ENCODE measurements at places on chromosomes 5 and 9.

DNA sequence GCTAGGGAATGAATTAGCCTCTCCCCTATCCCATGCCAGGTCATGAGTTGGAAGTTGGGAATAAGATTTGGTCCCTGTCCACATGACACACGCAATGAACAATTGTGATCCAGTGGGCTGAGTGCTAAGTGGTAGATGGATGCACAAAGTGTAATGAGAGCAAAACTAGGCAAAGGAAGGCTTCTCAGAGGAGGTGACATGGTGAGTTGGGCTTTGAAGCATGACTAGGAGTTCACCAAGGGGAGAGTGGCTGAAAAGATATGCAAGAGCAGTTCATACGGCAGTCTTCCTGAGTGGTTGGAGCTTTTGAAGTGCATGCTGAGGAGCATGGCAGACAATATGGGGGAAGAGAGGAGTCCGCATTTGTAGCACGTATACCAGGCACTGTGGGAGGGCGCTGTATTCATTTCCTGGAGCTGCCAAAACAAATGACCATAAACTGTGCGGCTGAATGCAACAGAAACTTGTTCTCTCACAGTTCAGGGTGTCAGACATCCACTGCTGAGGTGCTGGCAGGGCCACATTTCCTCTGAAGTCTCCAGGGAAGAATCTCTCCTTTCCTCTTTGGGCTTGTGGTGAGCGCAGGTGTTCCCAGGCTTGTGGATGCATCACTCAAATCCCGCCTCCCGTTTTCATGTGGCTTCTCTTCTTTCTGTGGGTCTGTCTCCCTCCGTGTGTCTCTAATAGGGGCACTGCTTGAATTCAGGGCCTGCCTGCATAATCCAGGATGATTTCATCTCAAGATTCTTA lies 49.5 kb downstream of the NSG2 start:
- DNase-seq: no peak

- no peak for DNase-seq
These were observed 116.6 kb downstream of the KLHL3 start for GRCh38 chr5:137619191-137619870.

DNA sequence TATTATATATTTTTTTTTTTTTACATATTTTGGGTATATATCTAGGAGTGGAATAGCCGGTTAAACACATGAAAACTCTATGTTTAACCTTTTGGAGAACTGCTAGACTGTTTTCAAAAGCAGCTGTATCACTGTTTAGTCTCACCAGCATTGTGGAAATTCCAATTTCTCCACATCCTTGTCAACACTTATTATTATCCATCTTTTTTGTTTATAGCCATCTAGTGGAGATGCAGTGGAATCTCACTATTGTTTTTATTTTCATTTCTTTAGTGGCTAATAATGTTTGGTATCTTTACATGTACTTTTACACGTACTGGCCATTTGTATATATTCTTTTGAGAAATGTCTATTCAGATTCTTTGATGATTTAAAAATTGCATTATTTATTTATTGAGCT lies 22.7 kb upstream of the CCDC180 start:
- no peak for DNase-seq

GRCh38 chr5:158807946-158808345 lies 291.8 kb downstream of the EBF1 start:
- DNase-seq: no peak

DNA sequence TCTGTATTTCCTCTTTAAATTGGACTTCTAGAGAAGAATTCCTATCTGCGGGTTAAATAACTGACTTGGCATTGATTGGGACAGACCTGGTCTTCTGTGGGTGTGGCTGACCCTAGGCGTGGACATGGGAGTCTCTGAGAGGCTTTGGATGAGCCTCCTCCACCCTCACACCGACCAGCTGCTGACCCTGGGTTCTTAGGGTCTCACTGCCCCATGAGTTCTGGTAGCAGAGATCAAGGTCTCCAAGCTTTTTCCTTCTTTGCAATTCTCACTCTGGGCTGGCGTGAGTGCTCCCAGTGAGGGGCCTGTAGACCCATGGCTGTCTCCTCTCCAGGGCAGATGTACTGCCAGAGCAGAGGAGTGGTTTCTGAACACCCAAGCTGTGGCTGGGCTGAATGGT lies 41.6 kb upstream of the PITX1 start:
- no peak for DNase-seq

DNA sequence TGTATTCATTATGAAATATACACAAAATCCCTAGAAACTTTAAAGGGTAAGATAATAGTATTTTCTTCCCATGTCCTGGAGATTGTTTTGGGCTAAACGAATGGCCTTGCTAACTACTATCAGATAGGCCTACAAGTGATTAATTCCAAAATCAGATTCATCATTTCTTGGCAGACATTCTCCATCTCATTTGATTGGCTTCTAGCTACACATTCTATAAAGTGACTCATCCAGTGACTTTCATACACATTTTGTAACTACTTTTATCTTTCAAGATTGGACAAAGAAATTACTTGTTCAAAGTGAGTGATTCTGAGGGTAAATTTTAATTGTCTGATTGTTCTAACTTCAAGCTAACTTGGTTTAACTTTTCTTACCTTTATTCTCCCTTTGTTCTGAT lies 93.3 kb downstream of the RAPGEF6 start:
- DNase-seq: no peak

GRCh38 chr5:411728-412127 lies 31.2 kb upstream of the EXOC3 start:
- DNase-seq: no peak

DNA sequence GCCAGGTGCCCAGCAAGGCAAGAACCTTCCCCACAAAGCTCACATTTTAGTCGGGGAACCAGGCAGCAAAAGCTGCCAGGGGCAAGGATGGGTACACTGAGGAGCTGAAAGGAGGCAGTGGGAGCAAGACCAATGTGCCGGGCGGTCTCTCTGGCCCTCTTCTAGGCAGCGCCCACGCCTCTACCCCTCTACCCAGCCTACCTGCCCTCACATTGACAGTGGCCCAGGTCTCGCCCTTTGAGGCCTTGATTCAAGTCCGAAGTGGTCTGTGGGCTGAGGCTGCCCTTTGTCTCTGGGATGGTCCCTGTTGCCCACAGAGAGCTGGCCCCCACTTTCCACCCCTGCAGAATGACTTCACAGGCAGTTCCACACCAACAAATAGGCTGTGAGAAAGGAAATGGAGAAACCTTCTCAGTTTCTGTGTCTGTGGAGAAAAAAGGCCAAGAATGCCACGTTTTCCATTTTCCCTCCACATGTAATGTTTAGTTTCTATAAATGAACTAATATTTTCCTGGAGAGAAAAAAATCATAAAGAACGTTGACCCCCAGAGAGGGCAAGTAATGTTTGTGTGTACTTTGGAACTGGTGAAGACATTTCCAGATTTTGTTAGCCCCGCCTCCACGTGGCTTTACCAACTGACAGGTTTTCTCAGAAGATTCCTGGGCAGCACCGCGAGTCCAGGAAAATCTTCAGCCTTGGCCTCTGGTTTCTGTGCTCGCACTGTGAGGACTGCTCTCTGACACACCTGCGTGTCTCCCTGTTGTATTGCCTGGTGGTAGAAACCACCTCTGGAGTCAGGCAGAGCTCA lies 57.4 kb upstream of the ANGPTL2 start:
- no peak for DNase-seq

DNA sequence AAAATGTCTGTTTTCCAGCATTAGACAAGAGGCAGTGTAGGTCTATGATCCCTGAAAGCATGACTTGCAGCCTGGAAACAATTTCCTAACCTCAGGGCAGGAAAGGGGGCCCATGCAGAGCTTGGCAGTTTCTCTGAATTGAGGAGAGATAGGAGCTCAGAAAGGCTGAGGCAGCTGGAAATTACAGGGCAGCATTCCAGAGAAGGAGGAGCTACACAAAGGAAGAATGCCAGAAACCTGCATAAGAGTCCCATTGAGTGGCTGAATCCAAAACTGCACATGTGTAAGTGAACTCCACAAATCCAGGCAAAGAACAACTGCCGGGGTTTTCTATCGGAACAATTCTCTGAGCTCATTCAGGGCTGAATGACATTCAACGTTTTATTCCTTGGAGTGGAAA lies 346.8 kb downstream of the PIK3R1 start:
- peak; percentile 25 for DNase-seq

GRCh38 chr5:166758151-166758550 lies 1533.3 kb upstream of the WWC1 start:
- no peak for DNase-seq

DNA sequence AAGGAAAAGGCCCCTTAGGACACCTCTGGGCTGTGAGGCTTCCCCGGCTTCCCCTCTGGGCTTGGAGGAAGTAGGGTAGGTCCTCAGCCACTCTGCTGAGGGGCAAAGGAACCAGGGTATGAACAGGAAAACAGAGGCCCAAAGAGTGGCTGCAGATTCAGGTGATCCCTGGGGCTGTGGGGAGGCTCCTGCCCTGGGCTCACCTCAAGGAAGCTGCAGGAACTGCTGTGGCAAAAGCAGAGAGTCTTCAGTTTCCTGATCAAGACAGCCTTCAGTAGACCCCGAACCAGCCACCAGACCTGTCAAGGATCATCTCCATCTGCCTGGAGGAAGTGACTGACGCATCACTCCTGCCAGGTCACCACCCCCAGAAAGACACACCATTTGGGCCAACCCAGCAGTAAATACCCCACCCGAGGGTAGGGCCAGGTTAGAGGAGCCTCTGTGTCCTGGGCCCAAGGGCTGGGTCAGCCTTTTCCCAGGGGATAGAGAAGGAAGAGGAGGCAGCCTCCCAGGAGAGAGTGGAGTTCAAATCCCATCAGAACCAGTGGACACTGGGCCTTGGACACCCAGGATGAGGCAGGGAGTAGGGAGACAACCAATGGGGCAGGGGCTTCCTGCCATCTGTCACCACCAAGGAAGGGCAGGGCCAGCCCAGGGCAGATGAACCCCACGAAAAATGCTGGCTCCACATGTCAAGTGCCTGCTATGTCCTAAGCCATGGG lies 5.8 kb upstream of the ST6GALNAC6 start:
- DNase-seq: no peak

DNA sequence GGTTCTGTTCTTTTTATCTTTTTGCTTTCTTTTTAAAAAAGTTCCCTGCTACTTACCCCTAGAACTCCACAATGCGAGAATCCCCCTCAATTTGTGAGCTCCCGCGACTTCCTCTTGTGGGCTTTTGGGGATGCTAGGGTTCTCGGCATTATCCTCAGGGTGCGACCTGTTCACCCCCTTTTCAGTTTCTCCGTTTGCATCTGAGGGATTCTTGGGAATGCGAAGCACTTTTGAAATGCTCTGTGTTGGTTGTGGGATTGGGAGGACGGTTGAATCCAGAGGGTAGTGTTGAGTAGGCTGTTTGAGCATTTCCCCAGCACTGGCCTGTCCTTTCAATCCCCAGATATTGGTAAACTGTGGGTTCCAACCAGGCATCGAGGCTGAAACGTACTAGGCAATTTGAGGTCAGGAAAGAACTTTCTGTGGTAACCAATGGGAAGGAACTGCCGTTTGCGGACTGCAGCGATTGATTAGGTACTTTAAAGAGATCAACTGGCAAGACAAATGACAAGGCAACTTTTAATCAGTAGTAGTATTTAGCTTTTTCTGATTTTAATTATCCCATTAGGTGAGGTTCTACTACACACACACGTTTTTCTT lies 415 bp downstream of the XRCC4 start:
- peak; percentile 25 for DNase-seq

DNA sequence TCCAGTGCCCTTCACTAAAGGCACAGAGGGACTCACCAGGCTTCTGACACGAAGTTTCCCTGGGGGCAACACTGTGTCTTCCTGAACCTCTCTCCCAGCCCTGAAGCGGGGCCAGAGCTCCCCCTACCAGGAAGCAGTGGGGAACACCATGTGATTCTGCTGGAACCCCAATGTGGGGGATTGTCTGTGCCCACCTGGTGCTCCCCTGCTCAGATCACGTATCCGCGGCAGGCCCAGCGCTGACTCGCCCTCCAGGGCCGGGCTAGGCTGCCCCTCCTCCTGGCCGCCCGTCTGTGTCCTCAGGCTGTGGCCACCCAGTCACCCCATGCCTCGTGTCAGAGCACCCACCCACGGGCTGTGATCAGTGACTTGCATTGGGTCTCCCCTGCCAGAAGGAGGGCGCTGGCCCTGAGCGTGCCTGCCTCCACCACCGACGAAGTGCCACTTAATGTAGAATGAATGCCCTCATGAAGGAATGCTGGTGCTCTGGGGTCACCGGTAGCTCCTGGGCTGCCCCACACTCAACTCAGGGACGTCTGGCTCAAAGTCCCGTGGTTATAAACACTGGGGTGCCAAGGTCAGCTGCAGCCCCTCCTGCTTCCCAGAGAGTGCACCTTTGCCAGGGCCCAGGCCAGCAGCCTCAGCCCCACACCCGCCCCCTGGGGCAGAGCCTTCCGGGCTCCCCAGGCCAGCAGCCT lies 22.1 kb downstream of the SARDH start:
- peak; percentile 66 for DNase-seq

DNA sequence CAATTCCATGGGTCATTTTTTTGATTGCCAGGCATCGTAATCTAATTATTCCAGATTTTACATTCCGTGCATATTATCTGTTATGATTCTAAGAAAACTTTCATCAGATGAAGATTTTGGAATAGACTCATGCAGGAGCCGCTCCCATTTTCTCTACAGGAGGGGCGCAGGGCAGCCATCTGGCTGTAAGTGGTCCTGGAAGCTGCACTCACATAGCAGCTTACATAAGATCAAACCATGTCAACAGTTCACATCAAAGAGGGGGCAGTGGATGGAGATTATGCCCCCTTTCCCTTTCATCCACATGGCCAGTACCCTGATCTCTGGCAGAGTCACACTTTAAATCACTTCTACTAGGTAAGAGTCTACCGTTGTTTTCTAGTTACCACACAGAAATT lies 73.3 kb upstream of the PCA3 start:
- DNase-seq: no peak

GRCh38 chr5:32791536-32792243 lies 80.6 kb downstream of the NPR3 start:
- no peak for DNase-seq

DNA sequence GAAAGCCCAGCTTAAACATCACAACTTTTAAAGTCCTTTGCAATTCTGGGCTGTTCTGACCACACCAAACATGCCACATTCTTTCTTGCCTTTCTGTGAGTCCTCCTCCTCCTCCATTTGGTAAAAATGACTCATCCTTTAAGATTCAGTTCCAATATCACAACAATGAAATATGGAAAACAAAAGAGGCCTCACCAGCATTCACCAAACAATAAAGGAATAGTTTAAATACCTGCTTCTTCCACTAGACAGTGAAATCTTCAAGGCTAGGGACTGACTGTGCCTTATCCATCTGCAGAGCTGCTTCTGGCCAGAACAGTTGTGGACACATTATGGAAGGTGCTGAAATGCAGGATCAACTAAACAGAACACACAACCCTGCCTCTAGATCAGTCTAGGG lies 36.0 kb downstream of the NR6A1 start:
- DNase-seq: no peak

GRCh38 chr9:128162215-128163026 lies 2.4 kb downstream of the BBLN start:
- no peak for DNase-seq
